ENCODE measurements at places on chromosomes 16 and 17.

DNA sequence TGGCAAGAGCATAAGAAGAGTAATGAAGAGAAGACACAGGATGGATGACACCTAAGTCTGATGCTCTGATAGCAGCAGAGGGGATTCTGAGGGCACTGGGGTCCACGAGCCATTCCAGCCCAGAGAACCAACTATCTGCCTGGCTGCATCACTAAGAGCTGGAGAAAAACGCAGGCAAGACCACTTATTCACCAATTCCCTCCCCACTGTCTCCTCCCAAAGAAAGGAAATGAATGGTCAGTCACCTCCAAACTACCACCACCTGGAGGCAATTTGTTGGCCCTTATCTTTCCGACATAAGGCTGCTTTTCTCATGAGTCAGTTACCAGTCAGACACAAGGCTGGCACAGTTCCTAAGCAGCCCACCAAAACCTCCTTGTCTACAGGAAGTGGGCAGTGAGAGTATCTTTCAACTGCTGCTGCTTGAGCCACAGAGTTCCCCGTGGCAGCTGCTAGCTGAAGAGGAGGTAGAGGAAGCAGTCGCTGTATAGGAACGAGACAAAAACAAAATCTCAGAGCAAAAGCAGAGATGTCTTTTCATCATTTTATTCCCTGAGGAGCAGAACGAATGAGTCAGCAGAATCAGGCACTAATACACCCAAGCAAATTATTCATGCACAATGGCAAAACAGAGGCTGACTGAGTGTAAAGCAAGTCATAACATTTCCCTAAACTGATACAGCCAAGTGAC lies 111.1 kb downstream of the SMG6 start:
- peak; percentile 92 for DNase-seq

DNA sequence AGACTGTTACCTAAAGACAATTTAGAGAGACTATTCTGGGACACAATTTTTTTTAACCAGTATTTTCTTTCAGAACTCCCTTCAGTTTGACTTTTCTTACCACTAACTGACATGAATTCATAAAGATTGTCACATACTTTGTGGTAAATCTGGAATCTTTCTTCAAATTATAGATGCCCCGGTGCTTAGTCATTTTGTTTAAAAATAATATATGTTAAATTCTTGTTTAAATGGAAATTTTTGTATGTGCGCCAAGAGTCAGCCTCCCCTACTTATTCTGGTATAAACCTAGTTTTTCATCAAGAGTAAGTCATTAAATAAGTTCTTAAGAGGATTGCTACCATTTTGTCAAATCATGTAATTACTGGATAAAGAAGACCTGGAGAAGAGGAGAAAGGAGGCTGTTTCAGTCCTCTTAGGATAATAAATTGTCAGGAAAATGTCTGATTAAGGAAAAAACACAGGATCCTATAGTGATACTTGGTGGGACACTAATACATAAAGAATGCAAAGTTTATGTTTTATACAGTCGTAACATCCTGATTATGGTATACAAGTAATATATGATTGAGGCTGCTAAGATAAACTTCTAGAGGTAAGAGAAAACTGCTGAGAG lies 424.4 kb downstream of the PMP22 start:
- DNase-seq: no peak

DNA sequence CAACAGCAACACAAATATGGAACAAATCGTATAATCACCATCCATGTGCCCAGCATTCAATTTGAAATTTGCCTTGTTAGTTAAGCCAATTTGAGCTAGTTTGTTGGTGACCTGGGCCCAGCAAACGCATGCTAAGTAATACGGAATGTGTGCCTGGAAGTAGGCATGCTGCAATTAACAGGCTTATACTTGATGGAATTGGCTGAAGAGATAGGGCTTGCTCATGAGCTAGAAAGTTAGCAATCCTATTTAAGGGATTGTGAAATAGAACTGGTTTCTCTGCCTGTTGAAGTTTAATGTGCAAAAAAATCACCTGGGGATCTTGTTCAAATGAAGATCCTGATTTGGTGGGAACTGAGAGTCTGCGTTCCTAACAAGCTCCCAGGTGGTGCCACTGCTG lies 8.5 kb upstream of the LPO start:
- DNase-seq: no peak

DNA sequence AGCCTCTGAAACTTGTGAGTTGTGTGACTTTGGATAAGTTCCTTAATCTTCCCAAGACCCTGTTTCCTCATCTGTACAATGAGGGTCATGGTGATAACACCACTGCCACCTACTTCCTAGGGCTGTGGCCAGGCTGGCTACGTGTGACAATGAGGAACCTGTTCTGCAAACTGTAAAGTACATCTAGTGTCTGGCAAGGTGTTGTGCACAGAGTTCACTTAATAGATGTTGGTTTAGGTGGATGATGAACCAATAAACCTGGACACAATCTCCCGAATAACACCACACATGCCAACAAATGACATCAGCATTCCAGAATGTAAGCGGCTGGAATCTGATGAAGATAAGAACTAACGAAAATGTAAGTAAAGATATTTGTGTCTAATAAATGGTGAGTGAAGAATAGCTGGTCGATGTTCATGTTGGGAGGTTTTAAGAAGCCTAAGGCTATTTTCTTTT lies 82.3 kb downstream of the MARCHF10 start:
- no peak for DNase-seq

DNA sequence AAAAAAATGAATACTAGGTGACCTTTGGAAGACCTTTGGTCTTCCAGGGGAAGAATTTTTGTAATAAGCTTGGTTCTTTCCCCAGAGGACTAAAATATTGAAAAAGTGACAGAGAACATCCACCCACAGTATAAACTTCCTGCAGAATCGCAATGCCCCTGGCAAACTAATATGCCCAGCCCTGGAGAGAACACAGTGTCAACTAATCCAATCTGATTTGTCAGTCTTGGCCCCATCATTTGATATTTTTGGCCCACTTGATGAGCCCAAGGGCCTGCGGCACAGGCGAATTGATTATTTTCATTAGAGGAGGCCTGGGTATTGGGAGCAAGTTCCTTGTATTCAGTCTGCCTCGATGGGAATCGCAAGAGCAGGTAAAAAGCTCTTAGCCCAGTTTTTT lies 98.4 kb downstream of the MAP2K6 start:
- DNase-seq: no peak

- no peak for DNase-seq
These were observed 8.5 kb downstream of the NDE1 start for GRCh38 chr16:15658556-15658955.

DNA sequence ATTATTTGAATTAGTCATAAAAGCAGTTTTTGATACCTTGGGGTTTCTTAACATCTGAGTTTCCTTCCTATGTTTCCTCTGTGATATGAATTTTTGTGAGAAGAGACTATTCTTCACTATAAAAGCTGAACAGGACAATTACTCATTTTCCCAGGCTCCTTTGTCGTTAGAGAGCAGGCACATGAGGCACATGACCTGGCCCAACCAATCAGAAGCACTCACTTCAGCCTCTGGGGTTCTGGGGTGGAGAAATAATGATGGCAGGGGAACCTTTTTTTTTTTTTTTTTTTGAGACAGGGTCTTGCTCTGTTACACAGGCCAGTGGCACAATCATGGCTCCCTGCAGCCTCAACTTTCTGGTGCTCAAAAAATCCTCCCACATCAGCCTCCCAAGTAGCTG lies 145.5 kb upstream of the ASIC2 start:
- DNase-seq: no peak

DNA sequence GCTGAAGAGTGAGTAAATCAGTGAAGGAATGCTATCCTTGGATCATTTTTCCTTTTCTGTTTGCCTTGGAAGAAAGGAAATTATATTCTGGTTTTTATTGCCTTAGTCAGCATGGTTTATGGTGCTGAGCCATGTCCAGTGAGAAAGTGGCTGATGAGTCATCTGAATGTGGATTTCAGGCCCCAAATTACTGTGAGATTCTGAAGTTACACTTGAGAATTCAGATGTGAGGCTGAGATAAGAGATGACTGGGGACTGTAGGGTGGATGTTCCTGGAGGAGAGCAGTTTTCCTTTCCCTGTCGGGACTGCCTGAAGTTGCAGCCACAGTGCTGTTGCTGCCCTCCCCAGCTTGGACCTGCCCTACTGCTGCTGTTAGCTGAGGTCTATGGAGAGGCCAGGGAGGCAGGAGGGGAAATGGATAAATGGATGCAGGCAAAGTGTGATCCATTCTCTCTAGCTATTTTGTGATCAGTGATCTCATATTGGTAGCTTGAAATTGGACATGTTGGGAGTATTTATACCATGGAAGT lies 4.2 kb upstream of the MAP3K14 start:
- DNase-seq: no peak

DNA sequence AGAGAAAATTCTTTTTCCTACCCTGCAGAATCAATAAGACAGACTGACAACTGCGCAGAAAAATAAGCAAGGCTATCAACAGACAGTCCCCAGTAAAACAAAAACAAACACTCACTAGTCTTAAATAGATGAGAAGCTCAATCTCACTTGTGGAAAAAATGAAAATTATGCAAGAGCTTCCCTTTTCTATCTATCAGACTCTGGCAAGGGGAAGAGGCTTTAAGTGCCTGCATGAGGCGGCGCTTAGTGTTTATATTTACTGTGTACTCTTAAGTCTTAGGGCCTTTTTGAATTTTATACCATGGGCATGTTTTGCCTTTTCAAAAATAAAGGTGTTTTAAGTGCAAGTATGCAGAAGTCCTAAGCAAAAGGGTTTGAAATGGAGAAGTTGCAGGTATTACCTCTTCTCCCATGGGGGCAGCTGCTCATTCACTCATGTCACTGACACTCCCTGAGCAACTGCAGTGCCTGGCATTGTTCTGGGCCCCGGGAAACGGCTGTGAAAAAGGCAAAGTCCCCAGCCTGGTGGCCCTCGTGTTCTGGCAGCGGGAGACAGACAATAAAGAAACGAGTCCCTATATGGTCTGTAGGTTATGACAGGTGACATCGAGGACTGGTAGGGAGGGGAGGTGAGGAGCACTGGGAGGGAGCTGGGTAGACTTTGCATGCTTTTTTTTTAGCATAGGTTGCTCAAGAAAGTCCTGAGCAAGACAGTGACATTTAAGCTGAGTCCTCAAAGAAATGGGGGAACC lies 35.2 kb downstream of the HSBP1 start:
- no peak for DNase-seq

- no peak for DNase-seq
These were observed 9.4 kb upstream of the DNASE1 start for GRCh38 chr16:3645108-3645503.

- no peak for DNase-seq
These were observed 16.1 kb upstream of the SREBF1 start for GRCh38 chr17:17852930-17853329.

- DNase-seq: no peak
These were observed 153.8 kb downstream of the MSI2 start for GRCh38 chr17:57410169-57410568.

DNA sequence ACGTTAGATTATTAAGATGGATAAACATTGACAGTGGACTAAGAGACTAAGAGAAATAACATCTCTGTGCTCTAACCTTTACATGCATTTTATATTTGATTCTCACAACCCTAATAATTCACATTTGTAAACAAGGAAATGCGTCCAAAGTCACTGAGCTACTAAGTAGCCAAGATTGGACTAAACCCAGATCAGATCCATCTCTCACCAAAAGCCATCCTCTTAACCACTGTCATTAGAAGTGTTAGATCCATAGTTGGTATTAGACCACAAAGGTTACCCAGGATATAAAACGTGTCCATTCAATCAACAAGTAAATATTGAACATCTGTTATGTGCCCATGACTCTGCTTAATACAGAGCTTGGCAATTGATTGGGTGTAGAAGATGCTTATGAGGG lies 5.2 kb downstream of the HSD17B2 start:
- DNase-seq: no peak

GRCh38 chr17:81804559-81805399 lies 829 bp downstream of the GCGR start:
- DNase-seq: no peak

DNA sequence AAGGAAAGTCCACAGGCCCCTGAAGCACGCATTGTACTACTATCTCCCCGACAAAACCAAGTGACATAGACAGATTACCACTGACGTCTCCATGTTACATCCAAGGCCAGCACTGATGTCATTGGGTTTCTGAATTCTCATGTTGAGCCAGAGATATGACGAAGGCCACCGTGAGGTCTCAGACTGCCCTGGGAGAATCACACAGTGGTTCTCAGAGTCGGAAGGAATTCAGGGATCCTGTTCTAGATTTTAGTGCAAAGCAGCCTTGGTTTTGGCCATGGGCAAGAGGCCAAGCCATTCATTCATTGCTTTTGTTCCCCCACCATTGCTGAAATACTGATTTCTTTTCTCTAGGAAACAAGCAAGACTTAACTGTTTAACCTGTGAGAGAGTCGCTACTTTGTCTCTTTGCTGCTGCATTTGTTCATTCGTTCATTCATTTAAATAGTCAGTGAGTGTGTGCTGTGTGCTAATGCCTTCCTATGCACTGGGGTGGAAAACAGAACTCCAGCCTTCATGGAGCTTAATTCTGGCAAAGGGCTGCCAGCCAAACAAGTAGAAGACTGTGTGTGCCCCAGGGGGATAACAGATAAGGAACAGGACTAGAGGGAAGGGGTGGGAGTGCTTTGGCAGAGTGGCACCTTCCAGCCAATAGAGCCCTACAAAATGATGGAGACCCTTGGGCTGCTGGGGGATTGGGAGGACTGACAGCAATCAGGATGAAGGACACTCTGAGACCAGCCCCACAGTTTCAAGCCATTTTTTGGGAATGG lies 222.3 kb downstream of the MSI2 start:
- DNase-seq: no peak

DNA sequence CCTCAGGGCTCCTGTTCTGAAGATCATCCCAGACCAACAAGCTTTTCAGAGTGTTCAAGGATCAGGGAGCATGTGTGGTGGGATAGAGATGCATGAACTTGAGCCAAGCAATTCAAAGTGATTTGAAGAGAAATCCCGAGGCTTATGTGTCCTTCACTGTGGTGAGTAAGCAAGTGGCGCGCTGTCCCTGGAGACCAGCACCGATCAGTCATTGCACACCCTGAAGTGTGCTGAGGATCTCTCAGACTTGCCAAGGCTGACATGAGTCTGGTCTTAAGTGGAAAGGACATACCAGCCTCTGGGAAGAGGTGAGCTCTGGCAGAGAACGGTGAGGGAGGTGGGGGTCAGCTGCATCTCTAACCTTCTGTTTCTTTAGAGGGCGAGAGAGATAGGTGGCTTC lies 43.8 kb upstream of the CDH13 start:
- DNase-seq: no peak

- no peak for DNase-seq
These were observed 84.3 kb downstream of the BMERB1 start for GRCh38 chr16:15518381-15519351.

DNA sequence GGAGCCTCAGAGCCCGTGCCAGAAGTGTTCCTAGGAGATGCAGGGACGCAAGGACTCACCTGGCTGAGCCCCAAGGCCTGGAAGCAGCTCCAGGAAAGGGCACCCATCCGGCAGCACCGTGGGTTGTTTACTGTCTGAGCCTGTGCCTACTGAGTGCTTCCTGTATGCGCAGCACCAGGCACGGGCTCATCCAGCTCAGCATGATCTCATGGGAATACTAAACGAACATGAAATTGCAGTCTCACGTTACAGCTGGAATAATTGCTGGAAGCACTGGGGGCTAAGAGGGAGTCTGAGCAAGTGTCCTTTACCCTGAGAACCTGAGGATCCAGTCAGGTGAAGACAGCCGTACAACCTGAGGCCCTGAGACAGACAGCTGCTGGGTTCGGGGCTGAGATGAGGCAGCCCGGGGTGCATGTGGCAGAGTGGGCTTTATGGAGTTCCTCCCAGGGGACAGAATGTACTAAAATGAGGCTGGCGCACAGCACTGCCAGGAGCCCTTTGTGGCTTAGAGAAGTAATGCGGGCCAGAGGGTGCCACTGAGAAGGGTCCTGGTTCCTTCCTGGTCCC lies 5.4 kb downstream of the CTRL start:
- no peak for DNase-seq

- no peak for DNase-seq
These were observed 12.1 kb downstream of the DUS2 start for GRCh38 chr16:68035227-68035626.

- no peak for DNase-seq
These were observed 94.6 kb downstream of the CMIP start for GRCh38 chr16:81539009-81539758.

Data from DND-41 (cell line).